Peyer's patch (tissue), 4 donors: ENCODE measurements at places on chromosomes 7 and 10.

DNA sequence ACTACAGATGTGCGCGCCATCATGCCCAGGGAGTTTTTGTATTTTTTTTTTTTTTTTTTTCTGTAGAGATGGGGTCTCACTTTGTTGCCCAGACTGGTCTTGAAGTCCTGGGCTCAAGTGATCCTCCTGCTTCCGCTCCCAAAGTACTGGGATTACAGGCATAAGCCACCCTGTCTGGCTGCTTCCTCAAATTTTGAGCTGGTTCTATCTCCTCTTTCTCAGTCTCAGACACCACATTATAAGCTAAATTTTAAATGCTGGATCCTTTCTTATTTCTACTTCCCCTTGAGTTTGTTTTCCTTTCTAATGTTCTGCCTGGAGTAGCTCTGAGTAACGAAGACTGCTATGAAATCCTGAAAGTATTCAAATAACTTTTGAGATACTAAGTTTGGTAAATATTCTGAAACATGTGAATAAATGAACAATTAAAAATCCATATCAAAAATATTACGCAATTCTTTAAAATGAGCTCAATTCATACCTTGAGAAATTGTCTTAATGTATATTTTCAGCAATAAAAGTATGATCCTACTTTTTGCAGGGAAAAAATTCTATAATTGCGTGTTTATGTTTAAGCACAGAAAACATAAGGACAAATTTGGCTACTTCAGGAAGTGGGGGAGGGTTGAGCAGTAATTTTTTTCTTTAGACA is 15.0 kb downstream of the TCAF1 start:
- no peak for DNase-seq

DNA sequence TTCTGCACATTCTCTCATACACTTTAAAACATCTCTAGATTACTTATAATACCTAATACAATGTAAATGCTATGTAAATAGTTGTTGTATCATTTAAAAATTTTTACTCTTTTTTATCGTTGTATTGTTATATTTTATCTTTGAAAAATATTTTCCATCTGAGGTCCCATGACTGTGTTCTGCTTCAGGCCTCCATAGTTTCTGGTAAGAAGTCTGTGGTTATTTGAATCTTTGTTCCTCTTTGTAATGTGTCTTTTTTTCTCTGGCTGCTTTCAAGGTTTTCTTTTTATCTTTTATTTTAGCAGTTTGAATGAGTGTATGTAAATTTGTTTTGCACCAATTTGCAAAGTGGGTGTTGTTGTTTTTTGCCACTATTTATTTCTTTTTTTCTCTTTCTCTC is 263.1 kb downstream of the RPS24 start:
- DNase-seq: no peak

DNA sequence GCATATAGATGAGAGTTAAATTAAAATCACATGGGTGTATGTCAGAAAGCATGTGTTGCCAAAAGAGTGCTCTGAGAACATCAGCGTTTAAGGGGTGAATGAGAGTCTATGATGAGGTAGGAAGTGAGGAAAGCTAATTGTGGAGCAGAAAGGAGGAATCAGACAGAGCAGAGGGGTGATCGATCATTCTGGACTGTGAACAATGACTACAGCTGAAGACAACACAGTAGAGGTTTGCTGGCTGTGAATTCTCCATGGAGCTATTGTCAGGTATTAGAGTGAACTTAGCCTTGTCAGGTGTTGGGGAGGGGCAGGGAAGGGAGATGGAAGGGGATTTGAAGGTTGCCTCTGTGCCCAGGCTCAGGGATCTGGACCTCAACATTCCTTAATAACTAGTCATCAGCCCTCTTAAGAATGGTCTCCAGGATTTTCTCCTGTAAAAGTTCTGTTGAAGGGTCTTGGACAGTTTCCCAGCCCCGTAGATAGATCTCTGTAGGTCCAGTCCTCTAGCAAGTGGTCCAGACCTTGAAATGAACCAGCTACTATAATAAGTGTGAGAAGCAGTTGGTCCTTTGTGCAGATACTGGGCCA is 57.1 kb downstream of the KIF5B start:
- no peak for DNase-seq

- DNase-seq: no peak
Measured at GRCh38 chr10:11168423-11169090, 150.9 kb downstream of the CELF2 start.

- DNase-seq: no peak
Measured at GRCh38 chr10:98636921-98637329, 190.2 kb upstream of the HPS1 start.

- DNase-seq: no peak
Measured at GRCh38 chr7:47291461-47292081, 290.3 kb downstream of the TNS3 start.

GRCh38 chr7:145219461-145219860 is 383.6 kb upstream of the TPK1 start:
- no peak for DNase-seq

DNA sequence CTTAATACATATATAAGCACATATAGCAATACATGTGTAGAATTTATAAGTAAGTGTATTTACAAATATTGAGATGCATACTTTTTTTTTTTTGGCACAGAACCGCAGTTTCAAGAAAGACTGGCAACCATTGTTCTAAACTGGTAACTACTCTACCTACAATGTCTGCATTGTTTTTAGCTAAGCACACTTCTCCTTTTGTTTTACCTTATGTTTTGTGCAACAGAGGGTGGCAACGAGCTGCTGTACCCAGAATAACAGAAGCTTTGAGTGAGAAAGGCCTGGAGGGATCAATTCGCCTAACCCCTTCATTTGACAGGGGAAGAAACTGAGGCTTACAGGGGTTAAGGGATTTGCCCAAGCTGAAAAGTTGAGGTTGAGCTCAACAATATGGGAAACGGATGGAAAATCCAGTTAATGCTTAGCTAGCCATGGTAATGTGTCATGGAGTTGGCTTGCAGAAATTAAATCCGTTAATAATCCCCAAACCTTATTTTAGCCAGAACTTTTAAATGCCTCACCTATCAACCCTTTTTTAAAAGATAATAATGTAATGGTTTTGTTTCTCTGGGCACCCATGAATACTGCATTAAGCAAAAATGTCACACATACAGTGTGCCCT is 25.5 kb downstream of the FZD1 start:
- no peak for DNase-seq

GRCh38 chr10:126671402-126671975 is 996 bp upstream of the C10orf90 start:
- no peak for DNase-seq

GRCh38 chr10:114649217-114649903 is 8.7 kb downstream of the ABLIM1 start:
- no peak for DNase-seq

GRCh38 chr10:126252884-126253610 is 135.2 kb downstream of the ADAM12 start:
- DNase-seq: no peak

- DNase-seq: no peak
Measured at GRCh38 chr10:123381224-123381623, 227.0 kb downstream of the BUB3 start.

- no peak for DNase-seq
Measured at GRCh38 chr7:158052381-158053060, 535.1 kb downstream of the PTPRN2 start.

DNA sequence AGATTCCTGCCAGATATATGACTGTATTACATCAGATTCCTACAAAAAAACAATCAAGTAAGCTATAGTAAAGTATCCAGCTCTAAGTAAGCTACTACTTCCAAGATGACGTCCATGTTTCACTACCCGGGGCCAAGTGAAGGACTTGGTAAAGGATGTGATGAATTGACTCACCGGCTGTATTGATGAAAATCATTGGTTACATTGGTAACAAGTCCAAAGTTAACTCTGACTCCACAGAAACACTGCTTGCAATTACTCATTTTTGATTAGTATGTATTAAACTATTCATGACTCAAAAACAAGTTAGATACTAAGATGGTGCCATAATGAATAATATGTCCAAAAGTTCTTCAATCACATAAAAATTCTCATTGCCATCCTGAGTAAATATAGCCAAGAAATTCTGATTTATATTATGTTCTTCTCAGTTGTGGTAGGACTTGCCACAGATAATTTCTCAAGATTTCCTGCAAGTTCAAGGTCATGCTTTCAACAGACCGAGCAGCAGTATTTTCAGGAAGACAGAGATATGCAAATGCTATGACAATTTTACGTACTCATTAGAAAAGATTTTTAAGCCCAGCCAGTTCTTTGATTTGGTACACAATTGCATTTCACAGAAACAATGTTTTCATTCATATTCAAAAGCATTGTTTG is 12.6 kb upstream of the DNAJC1 start:
- no peak for DNase-seq

DNA sequence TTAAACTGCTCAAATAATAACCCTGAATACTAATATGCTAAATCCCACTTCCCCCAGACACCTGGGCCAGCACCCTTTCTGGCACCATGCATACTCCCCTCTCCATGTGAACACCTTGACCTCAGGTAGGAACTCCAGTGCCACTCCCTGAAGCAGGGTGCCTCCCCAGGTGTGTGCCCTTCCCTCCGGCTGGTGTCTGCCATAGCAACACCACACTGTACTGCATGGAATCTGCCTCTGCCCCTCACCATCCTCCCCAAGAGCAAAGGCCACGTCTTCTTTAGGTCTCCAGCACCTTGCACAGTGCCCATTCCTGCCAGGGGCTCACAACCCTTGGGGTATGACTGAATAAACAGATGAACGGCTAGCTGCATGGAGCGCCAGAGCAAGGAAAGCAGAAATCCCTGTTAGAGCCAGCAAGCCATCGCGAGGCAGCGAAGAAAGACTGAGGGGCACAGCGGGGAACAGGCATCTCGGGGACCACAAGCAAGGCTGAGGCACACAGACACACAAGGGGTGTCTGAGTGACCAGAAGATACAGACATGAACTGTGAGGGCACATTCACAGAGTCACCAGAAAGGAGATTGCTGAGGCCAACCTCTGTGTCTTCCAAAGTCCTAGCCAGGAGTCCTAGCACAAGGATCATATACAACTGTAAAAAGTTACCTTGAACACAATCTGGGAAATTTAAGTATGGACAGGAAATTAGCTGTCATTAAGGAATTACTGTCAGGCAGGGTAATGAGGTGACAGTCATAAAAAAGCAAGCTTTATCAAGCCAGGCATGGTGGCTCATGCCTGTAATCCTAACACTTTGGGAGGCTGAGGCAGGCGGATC is 25.7 kb downstream of the COBL start:
- peak; percentile 72 for DNase-seq

DNA sequence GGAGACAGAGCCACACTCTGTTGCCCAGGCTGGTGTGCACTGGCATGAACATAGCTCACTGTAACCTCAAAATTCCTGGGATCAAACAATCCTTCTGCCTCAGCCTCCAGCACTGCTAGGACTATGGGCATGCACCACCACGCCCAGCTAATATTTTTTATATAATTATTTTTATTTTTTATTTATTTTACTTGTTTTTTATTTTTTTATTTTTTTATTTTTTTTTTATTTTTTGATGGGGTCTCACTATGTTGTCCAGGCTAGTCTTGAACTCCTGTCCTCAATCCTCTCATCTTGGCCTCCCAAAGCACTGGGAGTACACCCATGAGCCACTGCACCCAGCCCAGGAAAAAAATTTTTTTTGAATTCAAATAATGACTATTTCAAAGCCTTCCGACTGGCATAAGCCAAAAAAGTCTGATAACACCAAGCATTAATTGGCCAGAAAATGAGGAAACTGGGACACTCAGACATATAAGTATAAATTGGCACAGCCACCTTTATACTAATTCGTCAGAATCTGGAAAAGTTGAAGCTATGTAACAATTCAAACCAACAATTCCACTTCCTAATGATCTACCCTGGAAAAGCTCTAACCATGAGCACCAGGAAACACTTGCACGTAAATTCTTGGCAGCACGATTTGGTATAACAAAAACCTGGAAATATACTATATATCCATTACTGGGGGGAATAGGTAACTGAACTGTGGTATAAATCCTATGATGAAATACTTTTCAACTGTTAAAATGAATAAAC is 6.3 kb downstream of the ZC3HAV1 start:
- DNase-seq: no peak

DNA sequence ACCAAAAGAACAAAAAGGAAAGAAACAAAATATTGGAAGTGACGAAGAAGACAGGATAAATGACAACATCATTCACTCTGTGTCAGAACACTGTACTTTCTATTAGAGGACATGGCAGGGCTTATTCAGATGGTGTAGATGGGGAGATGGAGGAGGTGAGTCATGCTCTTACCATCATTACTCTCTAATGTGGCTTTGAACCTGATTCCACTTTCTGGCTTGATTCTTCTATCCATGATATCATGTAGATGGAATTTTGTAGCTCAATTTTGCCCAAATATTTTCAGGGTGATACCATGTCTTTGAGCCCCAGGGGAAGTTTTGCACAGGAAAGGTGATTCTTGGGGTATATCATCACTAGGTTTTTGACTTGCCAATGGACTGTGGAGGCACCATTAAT is 91.7 kb downstream of the CFAP58 start:
- DNase-seq: no peak

GRCh38 chr7:50723173-50723572 is 59.5 kb downstream of the GRB10 start:
- no peak for DNase-seq

GRCh38 chr10:128498378-128498730 is 372.1 kb upstream of the MKI67 start:
- no peak for DNase-seq

GRCh38 chr10:12638103-12638502 is 288.8 kb downstream of the CAMK1D start:
- peak; percentile 82 for DNase-seq

- DNase-seq: no peak
Measured at GRCh38 chr7:152504367-152504766, 68.6 kb upstream of the KMT2C start.

DNA sequence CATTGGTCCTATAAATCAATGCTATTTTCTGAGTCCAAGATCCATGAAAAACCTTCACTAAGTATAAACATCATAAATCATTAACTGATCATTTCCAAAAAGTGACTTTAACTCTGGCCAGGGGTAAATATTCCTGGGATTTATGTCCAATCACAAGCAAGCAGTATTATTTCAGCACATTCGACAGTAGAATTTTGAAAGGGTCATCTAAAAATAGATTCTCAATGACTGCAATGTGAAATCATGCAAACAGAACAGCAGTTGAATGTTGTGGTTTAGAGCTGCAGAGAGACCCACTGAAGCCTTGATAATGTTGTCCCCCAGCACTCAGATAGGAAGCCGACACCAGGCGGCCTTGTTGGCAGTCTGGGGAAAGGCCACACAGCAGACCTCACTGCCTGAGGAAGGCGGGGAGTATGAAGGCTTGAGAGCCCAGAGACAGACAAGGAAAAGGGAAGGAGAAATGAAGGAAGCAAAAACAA is 38.1 kb downstream of the FAM107B start:
- DNase-seq: peak; percentile 72

DNA sequence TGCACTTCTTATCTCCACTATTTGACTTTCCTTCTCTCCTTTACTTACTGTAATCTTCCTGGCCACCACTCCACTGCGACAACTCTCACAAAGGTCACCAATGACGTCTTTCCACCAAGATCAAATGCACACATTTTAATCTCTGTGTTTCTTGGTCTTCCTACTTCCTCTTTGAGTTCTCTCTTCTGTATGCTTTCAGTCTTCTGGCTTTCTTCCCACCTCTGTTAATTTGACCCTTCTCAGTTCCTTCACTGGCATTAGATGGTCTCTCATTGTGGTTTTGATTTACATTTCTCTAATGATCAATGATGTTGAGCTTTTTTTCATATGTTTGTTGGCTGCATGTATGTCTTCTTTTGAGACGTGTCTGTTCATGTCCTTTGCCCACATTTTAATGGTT is 31.9 kb downstream of the FAM107B start:
- DNase-seq: no peak

- no peak for DNase-seq
Measured at GRCh38 chr10:81179805-81180452, 642.2 kb downstream of the SH2D4B start.

GRCh38 chr7:122682815-122683550 is 15.9 kb downstream of the RNF133 start:
- DNase-seq: no peak
